ENCODE measurements at places on chromosomes 2 and 18.

GRCh38 chr18:7637269-7637668 lies 70.2 kb downstream of the PTPRM start:
- DNase-seq = no peak

- DNase-seq = peak; percentile 84
Measured at GRCh38 chr2:120539937-120540718, 194.2 kb downstream of the INHBB start.

DNA sequence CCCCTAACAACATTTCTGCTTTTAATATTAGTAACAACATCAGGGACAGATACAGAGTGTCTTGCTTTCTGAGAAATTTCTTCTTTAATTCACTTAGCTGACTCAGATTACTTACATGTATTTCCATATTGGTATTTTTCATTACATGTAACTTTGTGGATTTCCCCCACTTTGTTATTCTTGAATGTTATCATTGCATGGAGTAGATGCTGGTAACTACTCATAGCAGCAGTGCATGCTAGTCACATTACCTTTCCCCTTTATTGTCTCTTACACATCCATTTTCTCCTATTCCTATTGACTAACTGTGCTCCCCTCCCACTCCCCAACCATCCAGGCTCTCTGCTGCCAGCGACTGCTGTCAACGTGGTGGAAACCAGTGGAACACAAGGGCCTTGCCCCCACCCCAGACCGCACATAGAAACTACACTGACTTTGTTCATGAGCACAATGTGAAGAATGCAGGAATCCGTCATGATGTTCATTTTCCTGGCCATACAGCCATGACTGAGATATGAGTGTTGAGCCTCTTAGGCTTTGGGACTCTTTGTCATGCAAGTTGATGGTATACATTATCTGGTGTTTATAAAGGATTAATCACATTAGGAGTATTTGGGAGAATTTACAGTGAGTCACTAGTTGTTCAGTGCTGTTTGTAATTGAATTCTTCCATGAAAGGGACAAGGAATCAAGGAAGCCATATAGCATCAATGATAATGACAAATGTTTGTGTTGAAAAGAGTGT lies 91.0 kb downstream of the EPB41L5 start:
- peak; percentile 62 for DNase-seq

GRCh38 chr2:66851449-66851872 lies 416.5 kb downstream of the MEIS1 start:
- no peak for DNase-seq

DNA sequence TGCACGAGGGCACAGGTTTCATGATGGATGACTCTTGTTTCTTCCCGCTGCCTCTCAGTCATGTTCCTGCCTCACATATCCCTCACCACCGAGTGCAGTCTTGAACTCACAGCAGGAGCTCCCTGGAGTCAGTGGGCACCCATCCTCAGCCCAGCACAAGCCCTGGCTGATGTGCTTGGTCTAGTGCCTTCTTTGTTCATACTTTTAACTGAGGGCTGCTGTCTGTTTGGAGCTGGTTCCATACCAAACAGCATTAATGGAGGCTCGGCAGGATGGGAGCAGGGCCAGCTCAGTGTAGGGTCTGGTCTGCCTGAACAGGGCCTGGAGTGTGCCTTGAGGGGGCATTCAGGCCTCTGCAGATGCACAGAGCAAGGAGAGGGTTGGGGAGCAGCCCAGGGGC lies 54.5 kb upstream of the GLI2 start:
- no peak for DNase-seq

- DNase-seq = no peak
Measured at GRCh38 chr2:153230977-153231376, 247.6 kb downstream of the RPRM start.

Data from RPMI7951 (cell line).